HS-27A (cell line): ENCODE measurements at places on chromosomes 16 and 17.

DNA sequence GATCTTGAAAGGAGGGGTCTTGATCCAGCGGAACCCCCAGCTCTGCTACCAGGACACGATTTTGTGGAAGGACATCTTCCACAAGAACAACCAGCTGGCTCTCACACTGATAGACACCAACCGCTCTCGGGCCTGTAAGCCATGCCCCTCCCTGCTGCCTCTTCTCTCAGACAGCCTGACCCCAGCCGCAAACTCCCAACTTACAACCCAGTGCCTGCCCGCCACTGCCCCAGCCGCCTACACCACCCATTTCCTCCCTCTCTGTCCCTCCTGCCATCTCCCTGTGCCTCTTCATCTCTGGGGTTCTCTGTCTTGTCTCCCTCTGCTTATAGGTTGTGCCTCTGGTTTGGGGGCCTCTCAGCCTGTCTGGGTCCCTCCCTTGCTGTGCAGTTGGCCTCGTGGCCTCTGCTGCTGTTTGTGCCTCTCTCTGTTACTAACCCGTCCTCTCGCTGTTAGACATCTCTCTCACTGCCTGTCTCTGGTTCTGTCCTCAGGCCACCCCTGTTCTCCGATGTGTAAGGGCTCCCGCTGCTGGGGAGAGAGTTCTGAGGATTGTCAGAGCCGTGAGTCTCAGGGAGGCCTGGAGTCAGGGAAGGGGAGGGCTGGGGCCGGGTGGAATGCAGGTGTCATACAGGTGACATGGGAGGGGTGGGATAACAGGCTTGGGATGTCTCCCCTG, 9.6 kb downstream of the ERBB2 start:
- DNase-seq = no peak

- peak; percentile 45 for DNase-seq
These were observed 7.7 kb upstream of the TMEM92 start for GRCh38 chr17:50266384-50267073.

GRCh38 chr17:36856222-36856621, 81.1 kb upstream of the LHX1 start:
- DNase-seq = no peak

GRCh38 chr17:27070836-27071235, 223.1 kb upstream of the WSB1 start:
- no peak for DNase-seq

- no peak for DNase-seq
These were observed 430 bp downstream of the HAPSTR1 start for GRCh38 chr16:9091867-9092281.

DNA sequence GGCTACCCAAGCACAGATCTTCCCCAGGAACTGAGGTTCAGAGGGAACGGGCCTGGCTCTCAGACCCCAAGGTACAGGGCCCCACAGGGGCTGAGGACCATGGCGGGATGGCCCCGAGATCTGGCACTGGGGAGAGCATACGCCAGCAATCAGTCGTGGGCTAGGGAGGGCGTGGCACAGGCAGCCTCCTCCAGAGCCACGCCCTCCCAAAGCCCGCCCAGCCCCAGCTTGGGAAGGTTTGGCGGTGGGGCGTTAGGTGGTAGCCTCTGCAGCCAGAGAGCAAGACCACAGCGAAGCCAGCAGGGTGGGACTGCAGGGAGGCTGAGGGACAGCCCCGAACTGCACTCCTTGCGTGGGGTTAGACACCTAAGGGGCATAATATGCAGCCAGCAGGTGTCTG, 11.6 kb downstream of the WNT9B start:
- DNase-seq = no peak

DNA sequence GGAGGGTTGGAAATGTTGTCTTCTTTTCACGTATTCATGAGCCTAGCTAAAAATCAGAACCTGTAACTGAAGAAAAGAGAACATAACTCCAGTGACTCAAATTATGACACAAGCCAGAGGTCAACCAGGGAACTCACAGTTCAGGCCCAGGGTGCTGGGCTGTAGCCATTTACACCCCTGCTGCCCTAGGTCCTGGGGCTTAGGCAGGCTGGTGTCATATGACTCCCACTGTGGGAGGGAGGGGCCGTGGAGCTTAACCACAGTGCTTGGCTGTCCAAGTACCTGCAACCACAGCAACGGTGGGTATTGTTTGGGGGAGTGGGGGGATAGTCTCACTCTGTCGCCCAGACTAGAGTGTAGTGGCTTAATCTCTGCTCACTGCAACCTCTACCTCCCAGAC, 71.1 kb upstream of the AMZ2 start:
- DNase-seq = no peak

- no peak for DNase-seq
These were observed 11.0 kb downstream of the ABCA3 start for GRCh38 chr16:2329532-2329931.

- DNase-seq = no peak
These were observed 3.5 kb downstream of the ZBTB4 start for GRCh38 chr17:7475764-7476422.

- DNase-seq = no peak
These were observed 295.4 kb downstream of the TOX3 start for GRCh38 chr16:52251495-52251894.

- no peak for DNase-seq
These were observed 52.7 kb downstream of the HAPSTR1 start for GRCh38 chr16:9144106-9144505.
